ENCODE measurements at places on chromosomes 2 and 18.

DNA sequence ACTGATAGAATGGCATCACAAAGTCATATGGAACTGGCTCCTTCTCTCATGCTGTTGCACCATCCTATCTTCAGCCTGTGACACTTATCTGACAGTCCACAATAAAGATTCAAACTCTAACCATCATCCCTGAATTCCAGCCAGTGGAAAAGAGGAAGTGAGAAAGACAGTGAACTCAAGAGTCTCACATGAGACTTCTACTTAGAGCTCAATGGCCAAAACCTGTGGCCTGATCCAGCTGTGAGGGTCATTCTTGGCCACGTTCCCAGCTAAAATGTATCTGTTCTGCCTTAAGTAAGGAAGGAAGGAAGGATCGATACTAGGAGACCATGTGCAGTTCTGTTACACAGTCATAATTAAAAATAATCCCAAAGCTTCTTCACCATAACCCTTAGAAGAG, 73.6 kb downstream of the RND3 start:
- DNase-seq: no peak
- peaks cover 11% of the 10 kb centered on the region for H3K4me1 ChIP-seq
- H3K36me3 ChIP-seq: no peaks in the 10 kb centered on the region
- H3K4me3 ChIP-seq: no peak overlapping the region
- H3K27ac ChIP-seq: no peak overlapping the region

GRCh38 chr2:167471734-167472133, 583.5 kb downstream of the XIRP2 start:
- no peaks in the 10 kb centered on the region for H3K36me3 ChIP-seq
- H3K4me1 ChIP-seq: peaks cover 9% of the 10 kb centered on the region
- no peak for DNase-seq
- no peak overlapping the region for H3K4me3 ChIP-seq
- H3K27me3 ChIP-seq: no peaks in the 10 kb centered on the region

DNA sequence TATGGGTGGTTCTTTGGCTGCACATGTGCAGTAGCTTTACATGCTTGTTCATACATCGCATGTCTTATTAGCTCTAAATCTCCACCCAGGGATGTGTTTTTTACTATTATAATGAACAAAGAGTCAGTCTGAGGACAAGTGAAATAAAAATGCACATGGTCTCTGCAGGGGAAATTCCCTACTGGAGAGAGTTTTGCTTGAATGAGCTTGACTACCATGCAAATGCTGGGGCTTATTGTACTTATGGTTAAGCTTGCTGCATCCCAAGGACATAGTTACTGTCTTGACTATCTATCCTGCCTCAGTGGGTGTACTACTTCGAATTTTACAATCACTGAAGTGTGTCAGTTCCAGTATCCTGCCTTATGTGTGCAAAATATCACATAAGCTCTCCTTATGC, 362.7 kb downstream of the TDRD15 start:
- H3K36me3 ChIP-seq: no peaks in the 10 kb centered on the region
- no peak for DNase-seq
- H3K4me1 ChIP-seq: peaks cover 9% of the 10 kb centered on the region

- peaks cover 3% of the 10 kb centered on the region for H3K27me3 ChIP-seq
- H3K27ac ChIP-seq: no peak overlapping the region
- no peaks in the 10 kb centered on the region for H3K36me3 ChIP-seq
- DNase-seq: no peak
These were observed 61.9 kb upstream of the BZW1 start for GRCh38 chr2:200749631-200750322.

DNA sequence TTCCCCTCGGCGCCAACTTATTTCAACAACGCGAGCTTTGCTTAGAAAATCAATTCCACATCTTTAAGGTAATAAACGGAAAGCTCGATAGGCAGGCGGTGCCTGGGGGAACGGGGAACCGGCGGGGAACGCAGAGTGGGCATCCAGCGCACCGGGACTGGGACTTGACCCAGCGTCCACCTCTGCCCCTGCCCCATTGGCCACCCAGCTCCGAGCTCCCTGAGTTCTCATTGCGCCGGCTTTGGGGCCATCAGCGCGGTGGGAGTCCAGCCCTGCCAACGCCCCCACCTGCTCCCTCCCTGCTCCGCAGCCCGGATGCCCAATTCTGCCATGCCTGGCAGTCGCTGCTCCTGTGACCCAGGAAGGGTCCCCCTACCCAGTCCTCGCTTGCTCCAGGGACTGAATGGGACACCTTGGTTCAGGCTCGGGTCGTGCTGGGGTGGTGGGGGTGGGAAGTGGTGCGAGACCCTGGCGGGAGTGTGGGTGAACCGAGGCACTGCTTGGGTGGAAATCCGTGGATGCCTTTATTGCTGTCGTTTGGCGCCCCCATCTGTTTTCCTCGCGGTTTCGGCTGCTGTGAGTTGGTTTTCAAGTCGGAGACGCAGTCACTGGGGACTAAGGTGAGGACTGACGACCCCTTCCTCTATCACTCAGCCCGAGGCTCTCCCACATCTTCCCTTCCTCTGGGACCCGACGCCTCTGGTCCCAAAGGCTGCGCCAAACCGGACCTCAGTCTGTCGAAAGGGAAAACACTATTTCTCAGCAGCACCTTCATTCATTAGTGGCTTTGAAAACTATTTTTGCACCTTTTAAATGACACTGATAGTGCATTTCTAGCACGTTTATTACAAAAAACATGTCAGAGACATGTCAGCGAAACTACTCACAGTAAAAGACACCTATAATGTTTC, 2.4 kb upstream of the EVX2 start:
- peak; percentile 78 for DNase-seq
- no peak overlapping the region for H3K27ac ChIP-seq
- H3K4me3 ChIP-seq: peak overlapping the region; percentile 25
- peaks cover 100% of the 10 kb centered on the region for H3K27me3 ChIP-seq
- H3K4me1 ChIP-seq: peaks cover 8% of the 10 kb centered on the region

DNA sequence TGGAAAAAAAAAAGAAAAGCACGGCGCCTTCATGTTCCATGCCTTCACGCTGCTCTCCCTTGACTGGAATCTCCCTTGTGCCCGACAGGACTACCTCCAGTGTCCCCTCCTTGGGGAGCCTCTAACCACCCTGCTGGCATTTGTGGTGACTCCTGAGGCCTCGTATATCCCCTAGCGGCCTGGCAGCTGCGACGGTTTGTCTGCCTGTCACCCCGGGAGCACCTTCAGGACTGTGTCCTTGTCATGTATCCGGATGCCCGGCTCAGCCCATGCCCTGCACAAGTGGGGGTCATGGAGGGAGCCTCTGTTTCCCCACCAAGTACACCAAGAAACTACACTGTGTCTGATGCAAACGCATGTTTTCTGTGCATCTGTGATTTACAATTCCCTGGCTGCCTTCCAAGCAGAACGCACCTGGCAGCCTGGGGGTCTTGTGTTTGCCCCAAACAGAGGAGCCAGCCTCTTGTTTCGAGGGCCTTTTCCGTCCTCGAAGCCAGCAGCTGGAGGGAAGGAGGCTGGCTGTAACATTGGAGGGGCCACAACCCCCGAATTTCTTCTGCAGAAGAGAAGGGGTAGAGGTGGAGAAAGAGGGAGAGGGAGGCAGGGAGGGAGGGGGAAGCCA, 18.9 kb downstream of the TWIST2 start:
- H3K27ac ChIP-seq: no peak overlapping the region
- no peaks in the 10 kb centered on the region for H3K27me3 ChIP-seq
- H3K4me3 ChIP-seq: no peak overlapping the region
- no peaks in the 10 kb centered on the region for H3K36me3 ChIP-seq
- DNase-seq: no peak

DNA sequence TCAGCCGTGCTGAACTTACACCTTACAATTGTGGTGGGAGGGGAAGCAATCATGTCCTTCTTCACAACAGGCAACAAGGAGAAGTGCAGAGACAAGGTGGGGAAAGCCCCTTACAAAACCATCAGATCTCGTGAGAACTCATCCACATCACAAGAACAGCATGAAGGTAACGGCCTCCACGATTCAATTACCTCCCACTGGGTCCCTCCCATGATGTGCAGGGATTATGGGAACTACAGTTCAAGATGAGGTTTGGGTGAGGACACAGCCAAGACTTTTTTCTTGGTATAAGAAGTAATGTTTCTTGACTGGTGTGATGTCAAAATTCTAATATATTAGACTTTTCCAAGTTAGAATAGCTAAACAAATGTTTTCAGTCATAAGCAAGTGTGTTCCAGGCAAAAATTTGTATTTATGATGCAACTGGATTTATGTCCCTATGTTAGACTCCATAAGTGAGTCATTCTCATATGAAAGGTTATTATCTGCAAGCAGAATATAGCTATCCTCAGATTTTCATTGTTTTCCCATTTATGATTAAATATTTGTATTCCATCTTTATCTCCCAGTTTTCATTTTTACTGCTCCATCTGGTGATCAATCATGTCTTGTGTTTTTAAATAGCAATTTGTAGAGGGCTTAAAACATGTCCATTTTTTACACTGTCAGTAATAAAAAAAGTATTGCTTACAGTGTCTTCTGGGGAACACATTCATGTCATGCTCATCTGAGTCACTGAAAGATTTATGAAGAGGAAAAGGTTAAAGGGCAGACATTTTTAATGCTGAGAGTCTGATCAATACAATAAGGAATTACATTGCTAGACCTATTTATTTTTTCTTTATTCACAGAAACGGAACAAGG, 995.2 kb upstream of the CDH2 start:
- no peak for DNase-seq
- no peak overlapping the region for H3K4me3 ChIP-seq
- no peaks in the 10 kb centered on the region for H3K27me3 ChIP-seq
- no peak overlapping the region for H3K27ac ChIP-seq

- H3K27ac ChIP-seq: no peak overlapping the region
- H3K27me3 ChIP-seq: no peaks in the 10 kb centered on the region
- DNase-seq: no peak
- no peaks in the 10 kb centered on the region for H3K4me1 ChIP-seq
- no peak overlapping the region for H3K4me3 ChIP-seq
- H3K36me3 ChIP-seq: no peaks in the 10 kb centered on the region
These were observed 216.4 kb upstream of the OSR1 start for GRCh38 chr2:19574778-19575260.

GRCh38 chr2:127770973-127771735, 39.8 kb downstream of the WDR33 start:
- no peaks in the 10 kb centered on the region for H3K27me3 ChIP-seq
- peaks cover 12% of the 10 kb centered on the region for H3K36me3 ChIP-seq
- no peak overlapping the region for H3K27ac ChIP-seq
- H3K4me3 ChIP-seq: no peak overlapping the region
- no peaks in the 10 kb centered on the region for H3K4me1 ChIP-seq

DNA sequence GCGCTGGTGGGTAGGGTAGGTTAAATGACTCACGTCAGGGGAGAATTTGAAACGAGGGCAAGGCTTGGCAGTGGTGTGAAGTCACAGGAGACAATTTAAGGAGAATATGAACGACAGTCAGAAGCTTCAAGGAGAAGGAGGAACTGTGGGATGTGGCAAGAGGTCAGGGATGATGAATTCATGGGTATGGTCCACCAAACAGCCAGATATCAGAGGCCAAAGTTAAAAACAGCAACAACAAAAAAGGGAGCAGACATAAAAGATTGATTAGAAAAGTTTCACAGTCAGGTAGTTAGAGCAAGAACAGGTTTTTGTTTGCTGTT, 1.4 kb upstream of the ZNF396 start:
- no peak overlapping the region for H3K4me3 ChIP-seq
- no peak for DNase-seq
- H3K36me3 ChIP-seq: no peaks in the 10 kb centered on the region
- no peaks in the 10 kb centered on the region for H3K4me1 ChIP-seq
- H3K27ac ChIP-seq: no peak overlapping the region

DNA sequence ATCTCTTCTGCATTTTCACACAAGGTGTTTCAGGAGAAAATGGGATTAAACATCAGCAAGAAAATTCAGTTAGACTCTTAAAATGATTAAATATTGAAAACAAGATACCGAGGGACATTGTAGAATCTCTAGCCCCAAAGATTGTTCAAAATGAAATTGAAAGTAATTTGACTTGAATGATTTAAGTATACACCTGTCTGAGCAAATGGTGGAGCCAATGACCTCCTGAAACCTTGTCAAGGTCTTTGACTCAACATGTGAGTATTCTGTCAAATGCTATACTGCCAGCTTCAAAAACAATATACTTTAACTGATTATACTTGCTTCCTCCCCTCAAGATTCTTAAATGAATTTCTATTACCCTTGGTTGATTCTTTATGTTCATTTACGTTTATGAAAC, 411.0 kb downstream of the DCC start:
- H3K27me3 ChIP-seq: no peaks in the 10 kb centered on the region
- no peak overlapping the region for H3K4me3 ChIP-seq
- no peak overlapping the region for H3K27ac ChIP-seq
- H3K4me1 ChIP-seq: peaks cover 4% of the 10 kb centered on the region
- DNase-seq: no peak

DNA sequence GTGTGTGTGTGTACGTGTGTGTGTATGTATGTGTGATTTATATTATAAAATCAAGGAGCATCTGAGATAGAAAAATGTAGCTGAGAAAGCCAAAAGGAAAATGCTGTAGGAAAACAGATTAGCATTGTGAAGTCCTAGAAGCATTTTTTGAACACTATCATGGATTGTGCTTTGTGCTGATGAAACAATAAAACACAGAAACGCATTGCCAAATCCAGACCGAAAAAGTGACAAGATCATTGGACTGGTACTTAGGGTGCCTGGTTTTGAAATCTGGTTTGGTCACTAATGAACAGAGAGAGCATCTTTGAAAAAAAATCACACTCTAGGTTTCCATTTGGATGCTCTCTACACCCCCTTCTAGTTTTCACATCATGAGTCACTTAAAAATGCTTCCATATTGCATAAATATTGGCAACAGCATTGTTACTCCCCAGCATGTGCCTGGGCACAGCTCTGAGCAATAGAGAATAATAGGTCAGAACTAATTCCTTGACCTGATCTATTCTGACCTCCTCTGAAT, 214.6 kb upstream of the LRRTM1 start:
- H3K36me3 ChIP-seq: no peaks in the 10 kb centered on the region
- peaks cover 27% of the 10 kb centered on the region for H3K4me1 ChIP-seq
- H3K4me3 ChIP-seq: no peak overlapping the region
- no peak for DNase-seq
- H3K27me3 ChIP-seq: no peaks in the 10 kb centered on the region

GRCh38 chr2:88669482-88670214, 21.8 kb upstream of the RPIA start:
- no peak overlapping the region for H3K4me3 ChIP-seq
- H3K27me3 ChIP-seq: no peaks in the 10 kb centered on the region
- peak; percentile 32 for DNase-seq

GRCh38 chr2:175414882-175415487, 233.5 kb upstream of the ATP5MC3 start:
- no peaks in the 10 kb centered on the region for H3K36me3 ChIP-seq
- no peak overlapping the region for H3K4me3 ChIP-seq
- peak; percentile 69 for DNase-seq
- peaks cover 13% of the 10 kb centered on the region for H3K4me1 ChIP-seq

GRCh38 chr2:136527560-136527959, 237.8 kb upstream of the THSD7B start:
- DNase-seq: peak; percentile 2
- no peak overlapping the region for H3K4me3 ChIP-seq
- no peaks in the 10 kb centered on the region for H3K36me3 ChIP-seq
- H3K27ac ChIP-seq: no peak overlapping the region
- H3K27me3 ChIP-seq: no peaks in the 10 kb centered on the region

DNA sequence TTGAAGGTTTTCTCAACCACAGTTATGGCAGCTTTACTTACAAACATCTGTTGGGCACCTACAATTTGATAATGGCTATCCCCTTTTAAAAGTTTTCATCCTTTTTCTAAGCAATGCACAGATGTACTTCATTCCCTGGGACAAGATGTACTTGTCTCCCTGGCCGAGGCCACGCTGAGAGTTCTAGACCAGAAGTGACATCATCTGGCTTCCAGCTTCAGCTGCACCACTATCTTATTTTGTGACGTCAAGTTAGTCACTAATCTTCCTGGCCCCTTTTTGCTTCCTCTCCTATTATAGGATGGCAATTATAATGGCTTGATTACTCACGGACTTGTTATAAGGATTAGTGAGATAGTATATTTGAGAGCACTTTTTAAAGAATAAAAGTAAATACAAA, 386.4 kb downstream of the BCL11A start:
- no peak overlapping the region for H3K4me3 ChIP-seq
- no peaks in the 10 kb centered on the region for H3K27me3 ChIP-seq
- no peak for DNase-seq
- H3K36me3 ChIP-seq: no peaks in the 10 kb centered on the region
